ENCODE measurements at places on chromosomes 1 and 21.

DNA sequence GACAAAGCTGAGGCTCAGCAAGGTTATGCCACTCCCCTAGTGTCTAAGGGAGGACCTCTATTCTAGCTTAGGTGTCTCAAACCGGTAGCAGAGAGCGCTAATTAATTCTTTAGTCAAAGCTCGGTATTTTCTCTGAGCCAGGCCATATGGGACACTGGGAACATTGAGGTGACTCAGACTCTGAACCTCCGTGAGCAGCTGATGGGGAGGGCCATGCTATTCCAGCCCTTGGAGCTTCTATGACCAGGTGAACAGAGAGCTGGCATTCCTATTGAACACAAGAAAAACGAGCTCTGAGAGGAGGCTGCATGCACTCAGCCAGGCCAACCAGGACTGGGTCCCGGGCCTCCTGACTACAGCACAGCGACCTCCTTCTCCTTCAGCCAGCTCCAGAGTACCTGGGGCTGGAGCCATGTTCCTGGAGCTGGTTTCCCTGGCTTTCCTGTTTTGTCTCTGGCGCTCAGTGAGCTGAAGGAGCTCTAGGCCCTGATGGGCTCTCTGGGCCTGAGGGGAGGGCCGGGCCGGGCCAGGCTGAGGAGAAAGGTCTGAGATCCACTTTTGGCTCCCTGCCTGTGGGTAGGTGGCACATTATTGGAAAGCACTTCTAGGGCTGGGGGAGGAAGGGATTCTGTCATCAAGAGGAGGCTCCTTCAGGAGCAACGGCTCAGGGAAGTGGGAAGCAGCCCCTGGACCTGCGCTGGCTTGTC is 37.0 kb downstream of the SLC9A1 start:
- DNase-seq = no peak

DNA sequence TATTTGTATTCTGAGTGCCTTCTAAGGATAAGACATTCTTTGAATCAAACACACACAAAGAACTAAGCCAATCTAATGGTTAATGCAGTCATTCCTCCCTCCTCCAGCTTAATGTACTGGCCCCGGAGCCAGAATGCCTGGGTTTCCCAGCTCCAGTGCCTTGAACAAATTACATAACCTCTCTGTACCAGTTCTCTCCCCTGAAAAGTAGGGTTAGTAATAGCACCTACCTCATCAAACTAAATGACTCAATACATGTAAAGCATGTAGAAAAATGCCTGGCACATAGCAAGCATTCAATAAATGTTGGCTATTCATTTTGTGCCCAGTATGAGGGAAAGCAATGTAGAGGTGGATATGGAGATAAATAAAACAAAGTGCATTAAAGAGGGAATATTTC is 14.0 kb downstream of the C1orf52 start:
- no peak for DNase-seq

GRCh38 chr1:182761396-182762395 is 27.9 kb upstream of the NPL start:
- no peak for DNase-seq

GRCh38 chr1:246506367-246506673 is 759 bp downstream of the SMYD3 start:
- no peak for DNase-seq

GRCh38 chr1:183315991-183316758 is 102.0 kb downstream of the NMNAT2 start:
- DNase-seq = no peak

- DNase-seq = no peak
Measured at GRCh38 chr1:5475572-5475971, 516.7 kb downstream of the NPHP4 start.

DNA sequence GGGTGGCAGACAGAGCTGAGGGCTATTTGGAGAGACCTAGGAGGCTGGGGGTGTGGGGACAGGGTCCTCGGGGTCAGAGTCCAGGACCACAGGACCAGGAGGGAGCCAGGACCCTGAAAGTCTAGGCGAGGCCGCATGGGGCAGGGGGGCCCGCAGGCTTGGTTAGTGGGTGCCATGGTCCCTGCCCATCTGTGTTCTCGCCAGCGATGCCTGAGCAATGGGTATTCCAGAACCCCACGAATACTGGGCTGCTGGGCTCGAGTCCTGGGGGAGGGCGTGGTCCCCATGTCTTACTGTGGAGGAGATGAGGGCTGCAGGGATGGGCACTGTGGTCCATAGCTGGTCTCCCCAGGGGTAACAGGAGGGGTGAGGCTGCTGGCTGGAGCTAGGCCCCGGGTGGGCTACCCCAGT is 2.0 kb downstream of the KRTAP10-6 start:
- DNase-seq = no peak

DNA sequence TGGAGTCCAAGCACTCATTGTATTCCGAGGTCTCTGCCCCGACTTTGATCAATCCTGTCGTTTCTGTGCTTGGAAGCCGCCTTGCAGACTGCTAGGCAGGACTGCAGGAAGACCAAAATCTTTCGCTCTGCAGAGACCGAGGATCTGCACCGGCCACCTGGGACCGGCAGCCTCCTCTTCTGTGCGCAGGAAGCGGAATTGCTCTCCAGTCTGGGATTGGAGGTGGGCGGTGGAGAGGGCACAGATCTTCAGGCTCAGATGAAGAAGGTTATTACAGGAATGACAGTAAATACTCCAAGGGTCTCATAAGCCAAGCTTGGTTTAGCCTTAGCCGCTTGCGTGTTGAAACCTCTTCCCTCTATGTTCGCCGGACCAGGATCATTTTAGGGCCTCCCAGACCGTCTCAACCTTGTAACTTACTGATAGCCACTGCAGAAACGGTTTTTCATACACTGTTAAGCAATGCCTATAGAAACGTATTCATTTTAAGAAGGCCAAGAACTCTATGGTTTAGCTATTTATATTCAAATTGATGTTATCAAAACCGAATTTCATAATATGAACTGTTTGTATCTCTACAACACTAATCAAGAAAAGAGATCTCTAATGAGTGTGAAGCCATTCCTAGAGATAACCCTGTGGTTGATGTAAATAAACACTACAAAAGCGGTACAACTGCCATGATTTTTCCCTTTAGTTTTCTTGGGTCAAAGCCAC is 1.1 kb downstream of the MIA3 start:
- DNase-seq = peak; percentile 45

- DNase-seq = peak; percentile 80
Measured at GRCh38 chr1:152188673-152189591, 29.9 kb upstream of the RPTN start.

DNA sequence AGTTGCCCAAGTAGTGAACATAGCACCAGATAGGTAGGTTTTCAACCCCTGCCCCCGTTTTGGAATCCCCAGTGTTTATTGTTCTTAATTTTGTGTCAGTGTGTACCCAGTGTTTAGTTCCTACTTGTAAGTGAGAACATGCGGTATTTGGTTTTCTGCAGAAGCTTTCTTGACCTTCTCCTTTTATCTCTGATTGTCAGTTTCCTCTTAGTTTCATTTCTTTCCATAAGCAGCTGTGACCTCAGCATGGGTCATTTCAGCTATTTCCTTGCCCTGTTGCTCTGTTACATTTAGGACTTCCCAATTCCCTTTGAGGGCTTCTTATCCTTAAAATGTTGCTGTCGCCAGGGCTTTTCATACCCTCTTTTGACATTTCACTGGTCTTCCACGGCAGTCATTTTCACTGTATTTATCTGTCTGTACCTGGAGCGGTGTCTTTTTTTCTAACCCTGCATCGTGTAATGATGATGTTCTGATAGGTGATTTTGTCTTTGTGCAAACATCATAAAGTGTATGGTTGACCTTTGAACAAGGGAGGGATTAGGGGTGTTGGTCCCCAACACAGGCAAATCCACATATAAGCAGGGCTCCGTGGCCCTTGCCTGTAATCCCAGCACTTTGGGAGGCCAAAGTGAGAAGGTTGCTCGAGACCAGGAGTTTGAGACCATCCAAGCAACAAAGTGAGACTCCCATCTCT is 15.0 kb downstream of the ITSN1 start:
- DNase-seq = peak; percentile 22

- DNase-seq = no peak
Measured at GRCh38 chr1:168097921-168098528, 38.7 kb downstream of the GPR161 start.

- no peak for DNase-seq
Measured at GRCh38 chr21:23488245-23488644, 2119.0 kb downstream of the MRPL39 start.

DNA sequence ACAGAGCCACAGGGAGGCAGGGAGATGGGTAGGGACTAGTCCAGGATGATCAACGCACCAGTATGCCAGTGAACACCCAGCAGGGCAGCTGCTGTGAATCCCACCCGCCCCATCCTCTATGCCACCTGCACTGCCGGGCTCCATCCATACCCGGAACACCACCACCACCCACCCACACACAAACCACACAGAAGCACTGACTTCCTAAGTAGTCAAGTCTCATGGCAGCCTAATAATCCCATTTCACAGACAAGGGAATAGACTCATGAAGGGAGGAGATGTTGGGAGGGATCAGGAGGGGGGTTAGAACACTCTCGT is 6.3 kb downstream of the DRAXIN start:
- no peak for DNase-seq

DNA sequence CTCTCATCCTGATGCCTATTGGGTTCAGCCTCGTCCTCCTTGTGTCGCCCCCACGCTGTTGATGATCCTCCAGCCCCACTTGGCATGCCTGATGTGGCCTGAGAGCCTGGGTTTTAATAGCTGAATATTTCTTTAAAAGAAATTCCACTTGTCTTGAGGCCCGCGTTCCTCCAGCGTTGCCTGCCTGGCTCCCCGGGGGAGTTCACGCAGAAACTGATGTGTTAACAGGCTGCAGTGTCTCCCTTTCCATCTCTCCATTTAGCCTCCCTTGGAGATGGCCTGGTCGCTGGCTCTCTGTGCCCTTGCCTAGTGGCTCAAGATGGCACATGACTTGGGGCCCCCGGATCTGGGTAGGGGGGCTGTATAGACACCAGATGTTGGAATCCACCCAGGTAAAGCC is 9.5 kb downstream of the ACTL8 start:
- no peak for DNase-seq

DNA sequence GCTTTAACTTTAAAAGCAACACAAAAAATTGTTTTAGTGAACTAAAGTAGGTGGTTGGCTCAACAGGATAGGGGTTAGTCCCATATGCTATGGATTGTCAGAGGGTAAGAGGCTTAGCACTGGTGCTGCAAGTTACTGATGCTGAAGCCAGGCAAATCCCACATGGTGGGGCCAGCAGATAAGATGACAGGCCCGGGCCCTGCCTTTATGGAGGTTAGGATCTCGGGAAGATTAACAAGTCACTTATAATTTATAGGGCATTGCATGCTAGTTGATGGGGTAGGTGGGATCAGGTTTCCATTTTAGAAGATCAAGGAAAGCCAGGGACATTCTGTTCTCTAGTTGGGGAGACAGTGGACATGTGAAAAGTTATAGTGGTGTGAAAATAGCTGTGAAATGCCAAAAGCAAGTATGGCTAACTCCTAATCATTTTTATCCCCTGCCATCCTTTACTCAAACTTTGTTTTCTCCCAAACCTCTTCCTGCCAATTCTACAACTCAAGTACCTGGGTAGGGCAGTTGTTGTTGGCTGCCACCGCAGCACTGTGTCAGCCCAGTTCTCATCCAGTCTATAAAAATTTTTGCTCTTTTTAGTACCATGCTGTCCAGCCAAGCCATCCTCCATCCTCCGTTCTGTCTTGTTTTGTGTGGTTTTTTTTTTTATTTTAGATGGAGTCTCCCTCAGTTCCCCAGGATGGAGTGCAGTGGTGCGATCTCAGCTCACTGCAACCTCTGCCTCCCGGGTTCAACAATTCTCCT is 10.3 kb downstream of the CHAF1B start:
- no peak for DNase-seq

- no peak for DNase-seq
Measured at GRCh38 chr1:33143698-33144097, 38.1 kb downstream of the TRIM62 start.

GRCh38 chr1:65425697-65426096 is 5.2 kb downstream of the LEPR start:
- DNase-seq = no peak

DNA sequence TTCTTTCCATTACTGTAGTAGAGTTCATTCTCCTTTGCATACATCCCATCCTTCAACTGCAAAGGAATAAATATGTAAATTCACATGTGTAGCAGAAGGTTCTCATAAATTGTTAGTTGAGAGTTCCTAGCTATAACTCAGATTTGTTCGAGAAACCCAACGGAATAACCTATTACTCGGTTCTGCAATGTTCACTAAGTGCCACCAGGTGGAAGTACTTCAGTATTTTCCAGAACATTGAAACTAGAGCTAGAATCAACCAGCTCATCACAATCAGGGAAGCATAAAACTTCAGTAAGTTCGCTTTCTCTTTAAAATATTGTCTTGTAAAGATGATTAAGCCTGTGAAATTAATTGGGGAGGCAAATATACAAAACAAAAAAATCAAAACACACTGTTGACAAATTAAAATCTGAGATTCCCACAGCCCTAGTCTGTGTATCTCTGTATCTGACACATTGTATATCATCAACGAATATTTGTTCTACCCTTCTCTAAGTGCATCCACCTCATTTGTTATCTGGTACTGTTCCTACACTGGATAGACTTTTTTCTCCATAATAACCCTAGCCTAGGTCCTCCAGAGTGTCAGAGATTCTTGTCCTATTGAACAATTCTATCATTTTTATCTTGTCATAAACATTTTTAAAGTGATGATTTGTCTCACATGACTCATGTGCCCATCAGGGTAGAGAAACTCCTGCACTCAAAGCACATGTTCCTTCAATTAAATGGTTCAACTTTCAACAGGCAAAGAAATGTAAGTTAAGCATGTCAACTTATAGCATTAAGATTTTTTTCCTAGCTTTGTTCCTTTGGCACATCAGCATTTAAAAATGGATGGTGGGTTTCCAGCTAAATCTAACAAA is 31.9 kb downstream of the MROH9 start:
- DNase-seq = no peak

GRCh38 chr21:41358193-41359166 is 3.3 kb upstream of the MX2 start:
- DNase-seq = no peak

- DNase-seq = no peak
Measured at GRCh38 chr1:195576641-195577040, 1031.6 kb downstream of the KCNT2 start.

DNA sequence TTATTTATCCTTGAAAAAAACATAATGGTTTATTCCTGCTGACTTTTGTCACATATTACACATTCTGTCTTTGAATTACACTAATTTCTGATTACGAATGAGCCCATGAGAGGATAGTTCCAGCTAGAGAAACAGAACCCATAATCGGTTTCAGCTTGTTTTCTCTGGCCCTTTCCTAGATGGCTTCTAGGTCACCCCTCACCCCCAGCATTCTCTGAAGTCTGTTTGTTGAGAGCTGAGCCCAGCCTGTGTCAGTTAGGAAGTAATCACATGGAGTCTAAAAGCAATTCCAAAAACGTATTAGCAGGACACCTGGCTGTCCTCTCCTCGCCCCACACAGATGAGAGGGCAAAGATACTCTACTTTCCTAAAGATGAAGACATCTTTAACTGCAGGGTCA is 48.9 kb downstream of the KIAA1614 start:
- DNase-seq = no peak

GRCh38 chr1:228929476-228930027 is 194.3 kb downstream of the RHOU start:
- no peak for DNase-seq

GRCh38 chr1:50970931-50971582 is 1.0 kb downstream of the CDKN2C start:
- DNase-seq = no peak

- no peak for DNase-seq
Measured at GRCh38 chr1:4516596-4516995, 137.8 kb upstream of the AJAP1 start.

GRCh38 chr1:159008744-159009188 is 941 bp upstream of the IFI16 start:
- no peak for DNase-seq

Data from colonic mucosa (tissue), 4 donors.